ENCODE measurements at places on chromosomes 5 and 9.

- DNase-seq, result no peak
These were observed 1.5 kb downstream of the GGTA1 start for GRCh38 chr9:121498150-121498486.

GRCh38 chr5:179900711-179901110 lies 7.0 kb downstream of the TBC1D9B start:
- no peak for DNase-seq

- DNase-seq, result no peak
These were observed 27.0 kb downstream of the TTLL11 start for GRCh38 chr9:122065923-122066629.

- no peak for DNase-seq
These were observed 31.1 kb downstream of the PTTG1 start for GRCh38 chr5:160452795-160453194.

- no peak for DNase-seq
These were observed 88.7 kb upstream of the LRRTM2 start for GRCh38 chr5:138963763-138964371.

DNA sequence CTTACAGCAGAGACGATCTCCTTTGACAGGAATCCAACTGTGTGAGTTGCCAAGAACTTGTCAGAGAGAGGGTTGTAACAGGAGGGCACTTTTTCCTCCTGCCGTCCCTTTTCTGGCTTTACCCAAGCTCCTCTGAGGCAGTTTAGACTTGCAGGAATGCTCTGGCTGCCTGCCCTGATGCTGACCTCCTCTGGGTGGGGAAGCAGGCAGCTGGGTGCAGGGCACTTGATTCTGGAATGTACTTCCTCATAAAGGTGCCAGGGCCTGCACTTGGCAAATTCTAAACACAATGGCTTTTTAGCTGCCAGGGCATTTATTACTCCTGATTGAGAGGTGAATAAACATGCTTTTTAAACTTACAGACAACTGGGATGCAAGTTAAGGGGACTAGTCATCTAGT lies 190.4 kb downstream of the EPB41L4A start:
- DNase-seq, result no peak

DNA sequence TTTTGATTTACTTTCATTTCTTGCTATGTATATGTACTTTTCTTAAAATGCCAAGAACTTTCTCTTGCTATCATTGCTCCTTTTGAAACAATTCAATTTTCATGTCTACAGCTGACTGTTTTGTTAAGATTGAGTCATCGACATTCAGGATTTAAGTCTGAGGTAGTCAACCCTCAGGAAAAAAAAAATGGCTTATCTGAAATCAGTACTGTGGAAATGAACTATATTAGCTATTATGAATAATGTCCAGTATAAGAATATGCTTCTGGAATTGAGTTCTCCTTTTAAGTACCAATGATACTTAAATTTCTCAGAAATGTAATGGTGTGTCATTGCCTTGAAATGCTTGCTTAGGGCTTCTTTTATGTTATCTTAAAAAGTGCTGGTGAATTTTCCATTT lies 37.9 kb downstream of the TNFAIP8 start:
- no peak for DNase-seq

DNA sequence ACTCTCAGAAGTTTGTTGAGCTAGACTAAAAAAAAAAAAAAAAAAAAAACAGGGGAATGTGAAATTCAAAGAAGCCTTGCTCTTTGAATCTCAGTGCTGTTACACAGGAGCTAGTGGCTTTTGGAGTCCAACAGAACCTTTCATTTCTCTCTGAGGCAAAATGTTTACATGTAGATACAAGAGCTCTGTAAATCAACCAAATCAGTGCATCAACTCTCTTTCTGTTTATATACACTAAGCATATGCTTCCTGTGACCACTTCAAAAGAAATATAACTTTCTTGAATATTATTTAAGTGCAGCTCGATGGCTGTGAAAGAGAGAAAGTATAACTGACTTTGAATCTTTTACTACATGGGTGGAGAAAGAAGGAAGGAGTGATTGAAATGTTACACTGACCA lies 115.3 kb upstream of the ITGA1 start:
- DNase-seq, result no peak

- DNase-seq, result no peak
These were observed 18.8 kb upstream of the OR2K2 start for GRCh38 chr9:111348821-111349271.

DNA sequence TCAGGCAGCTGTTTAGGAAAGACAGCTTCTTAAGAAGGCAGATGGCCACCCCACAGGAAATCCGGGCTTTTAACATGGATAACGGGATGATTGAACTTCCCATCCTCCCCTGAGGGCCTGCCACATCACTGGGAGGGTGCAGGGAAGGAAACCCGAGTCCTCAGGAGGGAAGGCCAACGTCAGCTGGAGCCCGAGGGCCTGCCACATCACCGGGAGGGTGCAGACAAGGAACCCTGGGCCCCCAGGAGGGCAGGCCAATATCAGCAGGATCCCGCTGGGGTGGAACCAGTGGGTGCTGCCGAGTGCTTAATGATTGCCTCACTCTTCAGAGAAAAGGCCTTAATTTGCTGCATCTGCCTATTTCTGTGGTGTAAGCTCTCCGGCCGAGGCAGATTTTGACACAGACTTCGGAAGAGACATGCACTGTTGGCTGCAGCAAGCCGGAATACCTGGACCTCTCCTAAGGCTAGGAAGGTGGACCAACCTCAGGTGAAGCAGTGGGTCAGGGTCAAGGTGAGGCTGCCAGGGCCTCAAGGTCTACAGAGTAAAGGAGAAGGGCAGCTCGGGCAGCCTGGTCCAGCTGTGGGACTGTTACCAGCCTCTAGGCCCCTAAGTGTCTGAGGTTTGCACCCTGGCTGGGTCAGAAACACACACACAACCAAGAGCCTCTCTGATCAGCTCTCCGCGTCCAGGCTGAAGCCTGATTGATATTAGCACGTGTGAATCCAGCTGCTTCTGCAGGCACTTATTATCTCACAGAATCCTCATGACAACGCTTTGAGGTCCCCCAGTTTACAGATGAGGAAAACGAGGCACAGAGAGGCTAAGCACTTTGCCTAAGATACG lies 14.8 kb upstream of the COL5A1 start:
- no peak for DNase-seq

DNA sequence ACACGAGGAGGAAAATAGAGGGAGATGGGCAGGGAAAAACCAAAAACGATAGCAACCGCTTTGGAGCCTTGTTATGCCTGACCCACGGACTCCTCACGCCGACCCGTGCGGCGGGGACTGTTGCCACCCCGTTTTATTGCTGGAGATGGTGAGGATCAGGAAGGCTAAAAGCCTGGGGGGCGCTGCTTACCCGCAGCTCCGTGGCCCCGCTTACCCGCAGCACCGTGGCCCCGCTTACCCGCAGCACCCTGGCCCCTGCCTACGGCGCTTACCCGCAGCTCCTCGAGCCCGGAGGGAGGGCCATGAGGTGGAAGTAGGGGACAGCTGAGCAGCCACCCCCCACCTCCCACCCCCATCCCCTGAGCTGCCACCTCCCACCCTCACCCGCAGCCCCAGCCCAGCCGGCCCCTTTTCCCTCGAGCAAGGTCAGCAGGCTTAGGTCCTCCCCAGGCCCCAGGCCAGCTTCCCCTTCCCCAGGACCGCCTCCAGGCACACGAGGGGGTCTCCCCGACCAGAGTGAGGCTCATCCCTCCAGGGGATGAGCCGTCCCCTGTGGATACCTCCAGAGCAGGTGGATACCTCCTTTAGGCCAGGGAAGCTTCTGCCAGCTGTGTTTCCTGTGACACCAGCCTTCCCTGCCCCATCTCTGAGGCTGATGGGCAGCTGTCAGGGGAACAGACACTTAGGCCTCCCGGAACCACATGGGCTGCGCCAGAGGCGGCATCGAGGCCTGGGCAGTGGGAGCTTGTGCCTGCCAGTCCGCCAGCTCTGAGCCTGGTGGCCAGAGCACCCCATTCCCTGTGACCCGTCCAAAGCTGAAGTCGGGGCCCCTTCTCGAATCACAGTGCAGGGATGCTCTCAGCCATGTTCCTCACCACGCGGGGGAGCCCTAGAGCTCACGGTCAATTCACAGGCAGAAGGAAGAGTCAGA lies 92.3 kb downstream of the LMX1B start:
- peak; percentile 80 for DNase-seq

DNA sequence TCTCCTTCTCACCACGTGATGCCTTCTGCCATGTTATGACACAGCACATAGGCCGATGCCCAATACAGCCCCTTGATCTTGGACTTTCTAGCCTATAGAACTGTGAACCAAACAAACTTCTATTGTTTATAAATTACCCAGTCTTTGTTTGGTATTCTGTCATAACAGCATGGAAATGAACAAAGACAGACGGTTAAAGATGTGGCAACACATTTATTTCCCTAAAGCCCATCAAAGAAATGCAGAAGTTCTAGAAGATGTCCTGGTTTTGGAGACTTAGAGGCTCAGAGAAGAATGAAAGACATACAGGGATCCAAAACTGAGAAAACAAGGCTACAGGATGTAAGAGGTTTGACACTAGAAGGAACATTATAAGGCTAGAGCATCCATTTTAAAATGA lies 600.8 kb upstream of the DAB2 start:
- no peak for DNase-seq

GRCh38 chr5:161261668-161262323 lies 284.7 kb downstream of the GABRB2 start:
- no peak for DNase-seq

GRCh38 chr5:172466062-172466461 lies 11.7 kb upstream of the SH3PXD2B start:
- no peak for DNase-seq

DNA sequence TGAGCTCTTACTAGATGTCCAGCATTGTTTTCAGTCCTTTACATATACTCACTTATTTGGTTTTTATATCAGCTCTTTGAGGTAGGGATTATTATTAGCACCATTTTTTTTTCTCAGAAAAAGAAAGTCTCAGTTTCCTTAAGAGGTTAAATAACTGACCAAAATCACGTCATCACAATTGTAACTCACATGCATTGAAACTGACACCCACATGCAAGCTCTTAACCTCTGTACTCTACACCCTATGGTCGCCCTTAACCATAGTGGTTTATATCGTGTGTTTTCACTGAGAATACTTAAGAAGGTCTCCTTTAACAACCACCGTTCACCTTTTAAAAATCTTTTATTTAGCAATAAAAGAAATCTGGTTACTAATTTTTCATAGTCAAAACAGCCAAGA lies 61.0 kb downstream of the PRDM6 start:
- no peak for DNase-seq

DNA sequence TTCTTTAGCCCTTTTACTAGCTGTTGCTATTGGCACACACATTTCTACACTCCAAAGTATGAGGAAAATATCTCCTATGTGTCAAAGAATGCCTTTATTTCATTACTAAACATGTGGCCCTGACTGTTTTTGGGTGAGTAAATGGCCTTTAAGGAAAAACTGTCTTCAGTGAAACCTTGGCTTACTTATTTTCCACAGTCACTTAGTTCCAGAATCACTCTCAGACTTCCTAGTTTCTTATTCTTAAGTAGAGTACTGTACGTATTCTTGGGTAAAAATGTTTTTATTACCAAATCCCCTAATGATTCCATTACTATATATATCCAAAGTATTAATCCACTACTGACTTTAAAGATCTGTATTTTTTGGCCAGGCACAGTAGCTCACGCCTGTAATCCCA lies 27.5 kb downstream of the ERP44 start:
- no peak for DNase-seq

- DNase-seq, result no peak
These were observed 5.3 kb upstream of the FAM120AOS start for GRCh38 chr9:93458712-93459111.

GRCh38 chr5:154937186-154937717 lies 759 bp downstream of the GEMIN5 start:
- DNase-seq, result no peak

DNA sequence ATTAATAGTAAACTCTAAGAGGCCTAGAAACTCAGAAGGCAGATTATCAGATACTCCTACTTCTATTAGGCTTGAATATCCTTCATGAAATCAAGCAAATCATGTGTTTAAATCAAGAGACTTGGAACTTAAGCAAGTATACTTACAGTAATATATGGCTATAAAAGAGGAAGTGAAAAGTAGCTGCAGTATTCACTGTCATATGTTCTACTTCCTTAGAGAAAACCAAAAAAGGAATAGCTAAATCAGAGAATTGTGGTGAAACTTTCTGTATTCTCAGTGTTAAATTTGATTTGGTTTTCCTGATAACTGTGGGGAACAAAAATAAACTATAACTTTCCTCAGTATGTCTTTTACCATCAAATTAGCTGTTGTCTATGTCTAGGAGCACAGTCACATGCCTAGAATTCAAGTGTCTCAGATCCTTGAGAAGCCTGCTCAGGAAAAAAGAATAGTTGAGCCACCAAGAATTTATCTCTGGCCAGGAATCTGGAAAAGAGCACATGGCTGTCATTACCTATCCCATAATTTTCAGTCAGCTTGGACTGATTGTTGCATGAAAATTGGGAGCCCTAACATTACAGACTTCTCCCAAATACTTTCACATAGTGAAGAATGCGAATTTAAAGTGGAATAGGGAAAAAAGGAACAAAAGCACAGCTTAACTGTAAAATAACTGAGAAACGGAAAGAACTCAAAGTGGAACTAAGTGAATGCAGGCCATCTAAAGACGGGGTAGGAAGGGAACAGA lies 1.7 kb downstream of the FKBP15 start:
- no peak for DNase-seq

DNA sequence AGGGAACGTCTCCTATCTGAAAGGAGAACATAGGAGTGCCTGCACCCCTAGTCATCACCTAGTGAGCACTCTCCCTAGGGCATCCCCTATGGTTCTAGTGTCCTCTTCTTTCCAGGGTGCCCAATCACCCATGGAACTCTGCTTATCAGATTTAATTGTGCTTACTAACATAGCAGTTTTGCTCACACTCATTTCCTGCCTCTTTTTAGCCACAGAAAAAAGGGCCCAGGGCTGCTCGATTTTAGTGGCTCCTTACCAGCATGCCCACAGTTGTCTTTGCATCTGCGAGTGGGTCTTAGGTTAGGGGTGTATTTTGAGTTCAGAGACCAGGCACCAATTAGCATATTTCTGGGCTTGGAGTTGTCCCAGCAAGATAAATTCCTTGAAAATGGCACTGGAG lies 1110.2 kb downstream of the TAF11L14 start:
- no peak for DNase-seq

- DNase-seq, result no peak
These were observed 86.4 kb upstream of the SLC44A1 start for GRCh38 chr9:105158020-105158419.

GRCh38 chr5:158484150-158484549 lies 615.6 kb downstream of the EBF1 start:
- no peak for DNase-seq

GRCh38 chr5:88819301-88819999 lies 63.5 kb downstream of the MEF2C start:
- DNase-seq, result no peak

DNA sequence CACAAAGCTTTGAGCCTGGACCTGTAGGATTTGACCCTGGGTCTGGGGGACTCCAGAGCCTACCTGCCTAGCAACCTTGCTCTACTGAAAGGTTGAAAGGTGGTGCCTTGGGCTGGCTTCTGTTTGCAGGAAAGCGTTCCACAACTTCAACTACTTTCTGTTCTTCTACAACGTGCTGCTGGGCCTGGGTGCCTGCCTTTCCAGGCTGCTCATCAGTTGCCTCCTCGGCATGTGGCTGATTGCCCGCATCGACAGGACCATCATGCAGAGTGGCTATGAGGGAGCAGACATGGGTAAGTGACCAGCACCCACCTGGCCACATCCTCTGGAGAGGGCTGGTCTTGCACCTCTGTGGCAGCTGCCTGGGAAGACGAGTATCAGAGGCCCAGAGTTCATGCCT lies 13.6 kb upstream of the CCDC180 start:
- no peak for DNase-seq

- DNase-seq, result no peak
These were observed 61.2 kb downstream of the UBAP1 start for GRCh38 chr9:34240006-34240405.

GRCh38 chr9:26462213-26462612 lies 430.4 kb downstream of the CAAP1 start:
- no peak for DNase-seq

- DNase-seq, result no peak
These were observed 55.5 kb upstream of the STC2 start for GRCh38 chr5:173383711-173384110.

Measured in activated T-cell treated with anti-CD3 and anti-CD28 coated beads, Interleukin-2, amount 50 U/mL, for 1 hour (primary cell).